NCI-H1930 (cell line): ENCODE measurements at places on chromosomes 7 and 10.

DNA sequence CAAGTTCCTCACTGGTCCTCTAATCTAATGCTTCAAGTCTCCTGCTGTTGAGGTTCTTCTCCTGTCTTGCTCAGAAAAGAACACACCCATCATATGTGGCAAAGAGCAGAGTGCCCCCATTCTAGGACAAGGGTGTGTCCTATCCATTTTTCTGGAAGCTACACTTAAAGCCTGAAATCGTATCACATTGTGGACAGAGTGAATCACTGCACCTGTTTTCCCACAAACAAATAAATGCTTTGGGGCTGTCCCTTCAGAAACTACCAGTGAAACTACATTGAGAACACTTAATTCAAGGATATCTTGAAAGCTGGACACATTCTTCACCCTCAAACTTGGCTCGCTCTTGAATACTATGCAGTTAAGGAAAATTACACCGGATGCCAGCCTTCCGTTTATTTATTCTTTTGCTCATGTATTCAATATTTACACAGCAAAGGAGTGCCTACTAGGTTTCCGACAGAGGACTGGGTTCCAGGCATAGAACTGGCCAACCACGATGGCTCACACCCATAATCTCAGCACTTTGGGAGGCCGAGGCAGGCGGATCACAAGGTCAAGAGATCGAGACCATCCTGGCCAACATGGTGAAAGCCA lies 473.0 kb downstream of the GALNT17 start:
- DNase-seq = no peak

GRCh38 chr7:131489196-131489595 lies 67.2 kb downstream of the PODXL start:
- DNase-seq = no peak

DNA sequence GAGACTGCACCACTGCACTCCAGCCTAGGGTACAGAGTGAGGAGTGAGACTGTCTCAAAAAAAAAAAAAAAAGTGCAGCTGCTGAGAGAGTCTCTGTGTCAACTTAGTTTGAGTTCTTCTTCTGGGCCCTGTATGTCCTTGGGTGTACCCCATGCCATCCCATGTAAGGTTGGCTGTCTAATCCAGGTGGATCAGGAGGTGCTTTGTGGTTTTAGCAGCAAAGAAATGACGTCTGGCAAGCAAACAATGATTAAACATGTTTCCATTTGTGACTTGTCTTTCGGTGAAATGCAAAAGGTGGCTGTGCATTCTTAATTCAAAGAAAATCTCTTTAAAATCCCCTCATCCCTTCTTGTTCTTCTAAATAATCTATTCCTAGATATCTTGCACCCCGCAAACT lies 255.9 kb downstream of the ANKRD30A start:
- DNase-seq = no peak

- no peak for DNase-seq
These were observed 5.2 kb upstream of the HOXA2 start for GRCh38 chr7:27107391-27108381.

- DNase-seq = no peak
These were observed 216.4 kb downstream of the ELFN1 start for GRCh38 chr7:1886361-1887064.

DNA sequence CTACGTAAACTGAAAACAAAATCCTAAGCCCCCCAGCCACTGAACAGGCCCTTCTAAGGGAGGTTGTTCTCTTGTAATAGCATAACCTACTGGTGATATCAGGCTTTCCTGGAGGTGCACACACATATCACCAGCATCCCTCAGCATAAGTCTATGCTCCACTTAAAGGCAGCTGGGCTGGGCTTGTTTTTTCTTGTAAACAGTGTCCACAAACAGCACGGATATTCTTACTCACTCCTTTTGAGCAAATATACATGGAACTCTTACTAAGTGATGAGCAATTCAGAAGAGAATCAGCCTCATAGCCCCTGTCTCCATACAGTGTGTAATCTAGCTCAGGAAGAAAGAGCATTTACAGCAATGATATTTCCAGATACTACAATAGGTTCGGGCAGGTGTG lies 2.4 kb downstream of the LRIT1 start:
- DNase-seq = no peak

DNA sequence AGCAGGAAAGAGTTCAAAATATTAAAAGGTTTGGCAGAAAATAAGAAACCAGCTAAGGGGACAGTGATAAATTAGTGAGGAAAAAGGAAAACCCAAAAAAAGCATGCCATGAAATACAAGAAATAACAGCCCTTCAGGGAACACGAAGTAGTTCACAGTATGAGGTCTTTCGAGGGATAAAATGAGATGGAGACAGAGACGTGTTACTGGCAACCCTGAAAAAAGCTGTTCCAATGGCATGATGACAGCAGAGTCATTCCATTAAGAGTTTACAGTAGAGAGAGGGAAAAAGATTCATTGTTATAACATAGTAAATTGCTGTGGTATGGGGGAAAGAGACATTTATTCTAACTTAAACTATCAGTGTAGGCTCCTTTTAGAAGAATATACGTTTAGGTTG lies 391.2 kb downstream of the ANKRD7 start:
- DNase-seq = no peak

GRCh38 chr7:209416-209815 lies 17.0 kb downstream of the FAM20C start:
- no peak for DNase-seq

DNA sequence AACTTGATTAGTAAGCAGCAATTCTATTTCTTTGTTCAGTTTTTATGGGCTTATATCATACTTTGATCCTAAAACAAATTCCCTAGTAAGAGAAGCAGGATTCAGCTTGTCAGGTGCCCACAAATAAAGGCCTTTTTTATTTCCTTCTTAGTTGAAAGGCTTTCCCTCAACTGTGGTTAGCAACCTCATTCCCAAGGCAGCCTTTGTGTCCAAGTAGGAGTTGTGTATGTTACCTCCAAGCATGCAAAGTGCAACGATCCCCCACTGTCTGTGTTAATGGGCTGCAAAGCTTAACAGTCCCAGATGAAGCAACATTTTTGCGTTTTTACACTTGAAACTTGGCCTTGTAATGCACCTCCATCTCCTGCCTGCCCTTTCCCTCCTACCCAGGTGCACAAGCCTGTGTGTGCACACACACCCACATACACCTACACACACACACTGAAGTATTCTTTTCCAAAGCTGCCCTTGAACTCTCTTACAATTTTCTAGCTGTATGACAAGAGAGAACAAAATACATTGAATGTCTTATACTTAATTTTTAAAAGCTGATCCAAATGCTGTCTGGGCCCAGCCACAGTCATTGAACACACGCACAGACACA lies 278.2 kb downstream of the SNX13 start:
- DNase-seq = no peak

DNA sequence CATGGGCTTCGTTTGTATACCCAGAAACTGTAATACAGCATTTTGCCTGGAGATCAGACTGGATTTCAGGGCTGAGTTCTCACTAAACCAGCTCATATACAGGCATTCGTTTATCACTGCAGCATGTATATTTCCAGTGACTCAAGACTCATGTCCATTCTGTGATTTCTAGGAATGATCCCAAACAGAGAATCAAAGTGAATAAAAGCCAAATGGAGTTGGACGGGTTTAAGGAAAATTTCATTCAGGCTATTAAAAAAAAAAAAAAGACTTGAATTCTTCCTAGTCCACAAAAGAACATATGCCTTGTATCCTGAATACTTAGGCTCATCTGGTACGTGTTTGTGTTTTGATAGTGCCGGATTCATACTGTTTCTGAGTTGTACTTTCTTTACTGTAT lies 46.8 kb downstream of the TET1 start:
- DNase-seq = no peak

DNA sequence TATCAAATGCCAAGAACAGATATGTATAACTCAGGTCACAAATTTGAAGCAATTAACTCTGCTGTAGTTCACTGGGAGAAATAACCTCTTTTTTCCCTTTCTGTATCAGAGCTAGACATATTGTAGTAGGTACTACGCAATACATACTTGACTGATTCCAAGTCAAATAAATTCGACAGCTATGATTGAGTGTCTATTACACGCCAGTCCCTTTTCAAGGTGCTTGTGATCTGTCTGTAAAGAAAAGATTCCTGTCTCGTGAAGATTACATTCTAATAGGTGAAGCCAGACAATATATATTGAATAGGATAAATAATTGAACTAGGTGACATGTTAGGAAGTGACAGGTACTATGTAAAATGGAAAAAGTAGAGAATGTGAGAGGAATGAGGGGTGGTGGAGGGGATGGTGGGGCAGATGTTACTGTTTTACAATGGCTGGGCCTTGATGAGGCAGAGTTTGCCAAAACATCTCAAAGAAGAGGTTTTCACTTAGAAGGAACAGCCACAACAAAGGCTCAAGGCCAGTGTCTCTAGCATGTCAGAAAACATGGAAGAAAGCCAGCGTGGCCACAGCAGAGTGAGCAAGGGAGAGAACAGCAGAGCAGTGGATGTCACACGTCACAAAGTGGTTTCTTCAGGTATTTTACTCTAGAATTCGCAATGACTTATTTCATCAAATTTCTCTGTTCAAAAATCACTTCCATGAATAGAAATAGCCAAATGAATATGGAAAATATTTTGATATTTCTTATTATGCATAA lies 282.6 kb upstream of the CACNA2D1 start:
- no peak for DNase-seq

- DNase-seq = no peak
These were observed 16.4 kb downstream of the IQCE start for GRCh38 chr7:2575046-2575732.

- no peak for DNase-seq
These were observed 1437.9 kb downstream of the REEP3 start for GRCh38 chr10:64959116-64959515.

DNA sequence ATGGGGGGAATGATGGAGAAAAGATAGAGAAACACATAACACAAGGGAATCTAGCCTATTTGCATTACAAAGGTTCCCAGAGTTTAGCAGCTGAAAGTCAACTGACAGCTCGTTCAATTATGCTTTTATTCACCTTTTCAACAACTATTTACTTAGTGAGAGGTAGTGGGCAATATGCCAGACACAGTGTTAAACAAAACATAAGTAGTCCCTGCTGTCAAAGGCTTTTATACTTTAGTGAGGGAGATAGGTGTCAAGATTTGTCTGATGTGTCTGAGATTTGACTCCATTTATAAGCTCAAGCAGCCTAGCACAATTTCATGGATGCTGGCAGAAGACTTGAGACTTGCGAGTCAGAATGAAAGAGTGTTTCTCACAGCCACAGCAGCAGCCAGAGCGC lies 549.0 kb upstream of the VSTM2A start:
- DNase-seq = no peak

DNA sequence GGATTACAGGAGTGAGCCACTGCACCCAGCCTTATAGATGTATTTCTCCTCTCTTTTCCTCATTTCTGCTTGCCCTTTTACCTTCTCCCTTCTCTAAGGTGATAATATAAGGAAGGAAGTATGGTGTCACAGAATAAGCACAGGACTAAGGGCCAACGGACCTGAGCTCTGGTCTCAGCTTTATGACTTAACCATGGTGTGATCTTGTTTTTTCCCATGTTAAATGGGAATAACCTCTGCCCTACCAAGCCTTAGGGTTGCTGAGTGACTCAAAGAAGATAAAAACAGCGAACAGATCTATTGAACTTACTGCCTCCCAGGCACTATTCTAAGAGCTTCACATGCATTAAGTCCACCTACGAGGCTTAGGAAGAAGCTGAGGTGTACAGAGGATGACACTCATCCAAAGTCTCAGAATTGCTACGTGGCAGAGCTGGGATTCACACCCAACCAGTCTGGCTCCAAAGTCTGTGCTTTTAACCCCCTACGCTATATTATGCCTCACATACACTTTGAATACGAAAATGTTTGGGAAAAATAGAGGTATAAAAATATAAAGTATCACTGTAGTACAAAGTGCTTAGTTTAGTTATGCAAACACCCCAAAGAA lies 5.6 kb downstream of the UROS start:
- no peak for DNase-seq

- DNase-seq = peak; percentile 9
These were observed 18.3 kb downstream of the LIPM start for GRCh38 chr10:88820748-88821401.

DNA sequence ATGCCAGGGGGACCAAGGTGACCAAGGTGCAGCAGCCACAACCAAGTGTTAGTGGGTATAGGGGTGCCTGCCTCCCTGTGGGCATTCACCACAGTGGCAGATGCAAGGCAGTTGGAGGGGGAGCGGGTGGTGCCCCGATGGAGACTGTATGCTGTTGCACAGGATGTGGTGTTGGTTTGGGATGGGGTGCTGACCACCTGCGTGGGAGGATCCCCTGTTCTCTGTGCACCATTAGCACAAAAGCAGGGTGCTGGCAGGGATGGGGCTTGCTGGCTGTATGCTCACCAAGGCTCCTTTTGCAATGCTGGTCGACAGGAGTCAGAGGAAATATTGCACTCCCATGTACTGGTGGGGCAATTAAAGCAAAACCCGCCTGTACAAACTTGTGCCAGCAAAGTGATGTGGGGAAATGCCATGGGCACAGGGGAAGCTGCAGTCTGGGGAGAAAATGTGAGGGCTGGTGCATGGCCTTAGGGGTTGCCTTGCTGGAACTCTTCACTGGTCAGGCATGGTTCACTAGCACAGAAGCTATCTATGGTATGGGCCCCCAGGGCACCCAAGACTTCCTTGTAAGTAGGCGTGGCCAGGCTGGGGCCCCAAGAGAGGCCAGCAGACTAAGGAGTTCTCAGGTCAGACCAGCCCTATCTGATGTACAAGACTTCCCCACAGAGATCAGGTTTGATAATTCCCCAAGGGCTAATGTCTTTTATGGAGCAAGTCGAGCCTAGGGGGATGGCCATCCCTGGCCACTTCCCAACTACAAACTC lies 51.9 kb upstream of the GNAT3 start:
- DNase-seq = no peak

GRCh38 chr7:87608431-87608830 lies 7.7 kb upstream of the ABCB1 start:
- no peak for DNase-seq

DNA sequence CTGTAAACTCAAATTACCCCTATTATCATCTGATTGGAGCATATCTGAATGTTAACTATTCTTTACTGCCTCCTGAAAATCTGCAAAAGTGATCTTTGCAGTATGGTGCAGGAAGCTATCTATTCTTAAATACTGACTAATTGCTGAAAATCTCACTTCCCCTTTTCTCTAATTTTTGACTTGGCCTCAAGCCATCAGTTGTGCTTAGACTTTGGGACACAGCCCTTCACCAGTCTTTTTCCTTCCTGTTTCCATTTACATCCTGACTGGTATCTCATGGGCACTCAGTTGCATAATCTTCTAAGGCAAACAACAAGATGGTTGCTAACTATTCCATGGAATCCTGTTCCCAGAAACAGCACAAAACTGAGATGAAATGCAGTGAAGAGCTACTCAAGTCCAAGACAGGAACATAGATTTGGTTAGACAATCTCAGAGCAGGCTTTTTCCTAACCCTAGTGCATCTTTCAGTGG lies 228.5 kb downstream of the SORCS1 start:
- no peak for DNase-seq

GRCh38 chr7:50610521-50611277 lies 45.5 kb upstream of the DDC start:
- DNase-seq = no peak
